ENCODE measurements at places on chromosomes 5 and 9.

GRCh38 chr5:158265931-158266700, 407.2 kb upstream of the CLINT1 start:
- H3K4me1 ChIP-seq, result peaks cover 25% of the 10 kb centered on the region
- no peak overlapping the region for H3K4me3 ChIP-seq
- DNase-seq, result no peak

GRCh38 chr5:147305147-147305546, 70.3 kb downstream of the STK32A start:
- no peaks in the 10 kb centered on the region for H3K27me3 ChIP-seq
- no peak overlapping the region for H3K27ac ChIP-seq
- no peaks in the 10 kb centered on the region for H3K36me3 ChIP-seq
- no peak overlapping the region for H3K4me3 ChIP-seq

DNA sequence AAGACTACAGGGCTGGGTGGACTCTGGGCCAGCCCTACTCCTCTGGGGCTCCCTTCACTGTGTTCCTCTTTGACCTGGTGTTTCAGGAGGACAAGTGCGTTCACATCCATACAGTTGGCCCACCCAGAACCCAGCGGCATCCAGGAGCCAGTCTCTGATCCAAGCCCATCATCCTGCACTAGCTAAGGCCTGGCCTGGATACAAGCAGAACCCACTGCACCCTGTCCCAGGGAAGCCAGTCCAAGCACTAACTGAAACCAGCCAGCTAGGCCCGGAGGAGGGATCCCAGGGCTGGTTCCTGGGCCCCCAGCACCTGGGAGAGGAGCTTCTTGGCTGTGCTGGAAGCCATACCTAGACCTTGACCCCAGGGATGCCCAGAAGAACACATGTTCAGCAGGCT, 4.1 kb upstream of the GBGT1 start:
- H3K27me3 ChIP-seq, result no peaks in the 10 kb centered on the region
- H3K4me3 ChIP-seq, result no peak overlapping the region
- H3K36me3 ChIP-seq, result no peaks in the 10 kb centered on the region
- DNase-seq, result no peak
- H3K27ac ChIP-seq, result no peak overlapping the region

DNA sequence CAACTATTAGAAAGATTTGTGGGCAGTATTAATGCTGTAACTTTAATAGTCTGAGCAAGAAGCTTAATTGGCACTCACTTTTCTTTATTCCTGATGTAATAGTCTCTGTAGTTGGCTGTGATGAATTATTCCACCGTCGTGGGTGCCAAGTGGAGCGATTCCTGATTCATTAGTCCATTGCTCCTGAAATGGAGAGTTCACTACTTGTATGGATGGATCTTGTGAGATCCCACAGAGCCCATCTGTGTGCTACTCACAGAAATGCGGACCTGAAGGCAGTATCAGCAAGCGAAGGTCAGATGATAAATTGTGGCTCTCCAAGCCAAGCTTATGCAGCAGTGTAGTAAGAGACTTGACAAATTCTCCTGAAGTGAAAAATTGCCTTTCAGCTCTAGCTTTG, 212.2 kb downstream of the CHSY3 start:
- peaks cover 4% of the 10 kb centered on the region for H3K27me3 ChIP-seq
- no peak overlapping the region for H3K4me3 ChIP-seq

- no peak overlapping the region for H3K4me3 ChIP-seq
- no peak overlapping the region for H3K27ac ChIP-seq
- DNase-seq, result no peak
- H3K27me3 ChIP-seq, result no peaks in the 10 kb centered on the region
- peaks cover 38% of the 10 kb centered on the region for H3K4me1 ChIP-seq
Observed at GRCh38 chr9:76557674-76558225, 98.8 kb downstream of the GCNT1 start.

DNA sequence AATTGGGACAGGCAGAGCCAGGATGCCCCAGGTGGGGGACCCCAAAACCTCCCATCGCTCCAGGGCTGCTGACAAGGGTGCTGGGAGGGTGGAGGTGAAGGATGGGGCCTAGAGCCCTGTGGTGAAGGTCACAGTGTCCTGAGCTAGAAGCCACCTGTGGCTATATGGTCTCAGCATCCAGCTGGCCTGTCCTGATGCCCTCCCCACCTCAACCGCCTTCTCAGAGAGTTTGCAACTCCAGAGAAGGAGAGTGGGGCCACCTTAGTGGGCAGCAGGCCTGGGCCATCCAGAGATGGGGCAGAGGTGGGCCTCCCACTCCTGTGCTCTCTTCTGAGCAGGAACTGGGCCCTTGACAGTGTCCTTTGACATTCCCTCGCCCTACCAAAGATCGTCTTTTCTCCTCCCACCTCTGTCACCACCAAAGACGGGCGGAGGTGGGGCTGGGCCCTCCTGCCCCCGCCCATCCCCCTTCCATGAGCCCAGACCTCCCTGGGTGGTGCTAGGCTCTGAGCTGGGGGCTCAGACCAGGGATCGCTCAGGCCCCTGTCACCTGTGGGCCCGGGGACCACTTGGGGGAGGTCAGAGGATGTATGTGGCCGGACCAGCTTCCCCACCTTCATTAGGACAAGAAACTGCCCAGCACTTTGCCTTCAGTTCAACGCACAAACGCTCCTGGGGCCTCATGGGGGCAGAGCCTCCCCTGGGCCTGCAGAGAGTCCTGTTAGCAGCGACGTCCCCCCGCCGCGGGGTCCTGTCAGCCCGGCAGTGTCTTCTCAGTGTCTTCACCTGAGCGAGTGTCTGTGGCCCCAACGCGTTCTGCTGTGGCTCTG, 10.0 kb upstream of the DOLPP1 start:
- H3K4me3 ChIP-seq, result no peak overlapping the region
- no peak for DNase-seq
- no peaks in the 10 kb centered on the region for H3K4me1 ChIP-seq
- H3K27me3 ChIP-seq, result no peaks in the 10 kb centered on the region
- no peak overlapping the region for H3K27ac ChIP-seq
- peaks cover 5% of the 10 kb centered on the region for H3K36me3 ChIP-seq

DNA sequence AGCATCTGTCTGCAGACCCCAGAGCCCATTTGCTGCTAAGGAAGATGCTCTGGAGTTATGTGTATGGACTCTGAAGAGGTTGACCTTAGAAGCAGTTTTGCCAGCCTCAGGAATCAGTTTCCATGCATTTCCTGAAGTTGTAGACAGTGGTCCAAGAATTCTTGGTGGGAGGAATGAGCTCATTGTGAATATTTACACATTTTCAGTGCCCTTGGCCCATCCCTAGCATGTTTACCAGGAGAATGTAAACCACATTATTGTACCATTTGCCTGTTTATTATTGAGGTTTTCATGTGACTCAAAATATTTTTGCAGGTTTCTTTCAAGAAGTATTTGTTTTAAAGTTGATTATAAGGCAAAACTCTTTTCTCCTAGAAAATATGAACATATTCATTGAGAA, 93.8 kb downstream of the NXNL2 start:
- no peak overlapping the region for H3K4me3 ChIP-seq
- DNase-seq, result no peak
- no peak overlapping the region for H3K27ac ChIP-seq
- H3K4me1 ChIP-seq, result no peaks in the 10 kb centered on the region
- no peaks in the 10 kb centered on the region for H3K27me3 ChIP-seq

- H3K36me3 ChIP-seq, result peaks cover 10% of the 10 kb centered on the region
- no peaks in the 10 kb centered on the region for H3K27me3 ChIP-seq
- no peak overlapping the region for H3K4me3 ChIP-seq
- peaks cover 19% of the 10 kb centered on the region for H3K4me1 ChIP-seq
- H3K27ac ChIP-seq, result no peak overlapping the region
Observed at GRCh38 chr9:112034216-112034611, 137.6 kb downstream of the UGCG start.

All from mesothelial cell of epicardium (in vitro differentiated cells).